AG09319 (cell line): ENCODE measurements at places on chromosomes 1 and 21.

DNA sequence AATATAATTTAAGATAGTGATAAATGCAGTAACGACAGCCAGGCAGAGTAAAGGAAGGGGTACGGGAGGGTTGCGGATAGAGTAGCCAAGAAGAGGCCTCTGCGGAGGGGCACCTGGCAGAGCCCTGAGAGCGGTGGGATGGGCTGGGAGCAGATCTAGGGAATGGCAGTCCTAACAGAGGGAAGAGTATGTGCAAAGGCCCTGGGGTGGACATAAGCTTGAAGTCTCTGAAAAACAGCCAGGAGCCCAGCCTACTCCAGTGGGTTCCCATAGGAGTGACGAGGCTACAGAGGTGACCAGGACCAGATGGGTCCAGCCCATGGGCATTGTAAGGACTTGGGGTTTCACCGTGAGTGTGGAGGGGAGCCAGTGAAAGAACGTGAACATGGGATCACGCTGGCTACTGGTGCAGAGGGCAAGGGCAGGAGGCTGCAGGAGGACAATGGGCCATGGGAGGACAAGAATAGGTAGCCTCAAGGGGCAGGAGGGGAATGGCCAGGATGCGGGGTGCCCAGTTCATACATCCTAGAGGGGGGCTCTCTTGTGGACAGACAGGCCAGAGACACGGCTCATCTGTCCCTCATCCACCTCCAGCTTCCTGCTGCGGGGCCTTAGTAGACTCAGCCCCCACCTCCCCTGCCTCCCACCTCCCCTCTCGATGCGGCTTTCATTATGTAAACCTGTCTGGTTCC, 185.7 kb upstream of the VAMP3 start:
- no peak for DNase-seq

DNA sequence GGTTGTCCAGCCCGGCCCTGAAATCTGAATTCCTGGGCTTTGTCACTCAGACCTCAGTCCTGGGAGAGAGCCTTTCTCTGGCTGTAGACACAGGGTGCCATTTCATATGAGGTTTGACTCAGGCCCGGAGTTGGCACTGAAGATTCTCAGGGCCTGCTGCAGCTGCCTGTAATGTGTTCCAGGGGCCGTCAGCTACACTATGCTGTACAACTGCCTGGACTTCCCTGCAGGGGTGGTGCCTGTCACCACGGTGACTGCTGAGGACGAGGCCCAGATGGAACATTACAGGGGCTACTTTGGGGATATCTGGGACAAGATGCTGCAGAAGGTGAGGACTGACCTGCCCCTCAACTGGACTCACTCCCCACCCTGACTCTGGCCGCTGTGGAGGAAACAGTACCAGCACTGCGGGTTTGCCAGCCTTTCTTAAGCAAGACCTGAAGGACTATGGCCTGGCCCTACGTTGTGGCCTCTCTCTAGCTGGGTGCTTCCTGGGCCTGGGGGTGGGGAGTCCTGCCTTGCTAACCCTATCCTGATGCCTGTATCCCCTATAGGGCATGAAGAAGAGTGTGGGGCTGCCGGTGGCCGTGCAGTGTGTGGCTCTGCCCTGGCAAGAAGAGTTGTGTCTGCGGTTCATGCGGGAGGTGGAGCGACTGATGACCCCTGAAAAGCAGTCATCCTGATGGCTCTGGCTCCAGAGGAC, 18.9 kb downstream of the FAAH start:
- DNase-seq: no peak

- DNase-seq: no peak
These were observed 26.1 kb downstream of the CACNA1S start for GRCh38 chr1:201085902-201086735.

GRCh38 chr1:64246294-64246917, 43.0 kb downstream of the UBE2U start:
- DNase-seq: no peak

GRCh38 chr1:187280031-187280430, 451.3 kb downstream of the PLA2G4A start:
- no peak for DNase-seq

GRCh38 chr1:230210326-230210980, 143.4 kb downstream of the GALNT2 start:
- no peak for DNase-seq

DNA sequence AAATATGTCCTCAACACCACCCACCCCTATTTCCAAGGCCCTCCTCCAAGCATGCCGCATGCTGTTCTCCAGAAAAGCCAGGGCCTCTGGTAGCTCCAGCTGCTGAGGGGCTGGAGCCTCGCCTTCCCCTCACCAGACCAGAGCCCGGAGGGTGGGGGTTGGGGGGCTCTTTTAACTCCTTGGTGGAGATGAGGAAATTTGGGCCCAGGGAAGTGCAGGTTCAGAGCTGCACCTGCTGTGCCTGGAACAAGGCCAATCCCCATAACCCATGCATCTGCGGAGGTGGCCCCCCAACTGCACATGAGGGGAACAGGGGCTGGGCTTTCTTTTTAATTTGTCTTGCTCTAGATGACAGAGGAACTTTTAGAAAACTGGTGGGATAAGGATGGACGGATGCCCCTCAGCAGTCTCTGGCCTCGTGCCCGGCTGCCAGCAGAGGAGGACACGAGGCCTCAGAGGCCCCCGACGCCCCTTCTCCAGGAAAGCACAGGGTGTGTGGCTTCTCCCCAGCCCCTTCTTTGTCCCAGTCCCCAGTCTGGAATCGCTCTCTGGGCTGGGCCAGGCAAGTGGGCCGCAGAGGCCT, 550 bp upstream of the SELENON start:
- DNase-seq: no peak

DNA sequence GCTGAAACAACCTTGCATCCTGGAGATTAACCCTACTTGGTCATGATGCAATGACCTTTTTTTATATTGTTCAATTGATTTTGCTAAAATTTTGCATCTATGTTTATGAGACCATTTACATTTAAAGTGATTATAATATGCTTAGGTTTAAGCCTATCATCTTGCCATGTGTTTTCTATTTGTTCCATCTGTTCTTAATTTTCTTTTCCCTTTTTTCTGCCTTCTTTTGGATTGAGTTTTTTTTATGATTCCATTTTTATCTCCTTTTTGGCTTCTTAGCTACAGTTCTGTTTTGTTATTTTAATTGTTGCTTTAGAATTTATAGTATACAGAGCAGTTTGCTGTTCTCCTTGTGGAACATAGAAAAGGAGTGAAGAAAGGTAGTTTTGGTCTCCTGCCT, 385.1 kb upstream of the USP24 start:
- no peak for DNase-seq

GRCh38 chr1:210347112-210347511, 18.4 kb downstream of the HHAT start:
- DNase-seq: no peak

DNA sequence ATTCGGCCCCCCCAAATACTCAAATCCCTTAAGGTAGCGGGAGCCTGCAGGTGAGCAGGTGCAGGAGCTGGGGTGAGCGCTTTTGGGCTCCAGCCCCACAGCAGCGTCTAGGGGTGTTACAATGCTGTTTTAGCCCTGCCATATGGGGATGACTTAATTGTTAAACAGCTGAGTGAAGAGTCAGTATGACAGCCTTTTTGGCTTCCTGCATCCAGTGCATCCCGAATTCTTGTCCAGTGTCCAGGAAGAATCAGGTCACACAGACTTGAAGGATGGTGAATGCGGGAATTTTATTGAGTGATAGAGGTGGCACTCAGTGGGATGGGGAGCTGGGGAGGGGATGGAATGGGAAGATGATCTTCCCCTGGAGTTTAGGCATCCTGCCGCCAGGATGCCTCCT, 30.4 kb upstream of the HHAT start:
- no peak for DNase-seq

GRCh38 chr21:43853851-43854772, 10.9 kb upstream of the AGPAT3 start:
- no peak for DNase-seq

GRCh38 chr1:67446893-67447292, 16.7 kb upstream of the SERBP1 start:
- DNase-seq: no peak

GRCh38 chr21:17429936-17430335, 82.9 kb upstream of the CXADR start:
- DNase-seq: no peak

- no peak for DNase-seq
These were observed 1685.4 kb downstream of the MRPL39 start for GRCh38 chr21:23921670-23922418.

DNA sequence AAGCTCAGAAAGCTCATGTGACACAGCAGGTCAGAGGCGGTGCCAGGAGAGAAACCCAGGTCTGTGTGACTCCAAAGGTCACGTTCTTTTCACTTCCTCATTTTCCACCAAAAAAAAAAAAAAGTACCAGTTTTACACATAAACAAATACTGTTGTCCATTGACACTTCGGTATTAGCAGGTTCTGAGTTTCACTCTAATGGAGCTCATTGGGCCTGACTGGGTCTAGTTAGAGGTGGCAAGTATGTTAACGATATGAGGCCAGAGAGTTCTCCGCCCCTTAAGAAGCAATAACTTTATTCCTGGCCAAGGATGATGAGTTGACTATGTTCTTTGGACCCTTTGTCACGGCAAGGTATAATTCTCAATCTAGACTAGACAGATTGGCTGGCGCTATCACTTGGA, 30.0 kb upstream of the SDE2 start:
- no peak for DNase-seq

DNA sequence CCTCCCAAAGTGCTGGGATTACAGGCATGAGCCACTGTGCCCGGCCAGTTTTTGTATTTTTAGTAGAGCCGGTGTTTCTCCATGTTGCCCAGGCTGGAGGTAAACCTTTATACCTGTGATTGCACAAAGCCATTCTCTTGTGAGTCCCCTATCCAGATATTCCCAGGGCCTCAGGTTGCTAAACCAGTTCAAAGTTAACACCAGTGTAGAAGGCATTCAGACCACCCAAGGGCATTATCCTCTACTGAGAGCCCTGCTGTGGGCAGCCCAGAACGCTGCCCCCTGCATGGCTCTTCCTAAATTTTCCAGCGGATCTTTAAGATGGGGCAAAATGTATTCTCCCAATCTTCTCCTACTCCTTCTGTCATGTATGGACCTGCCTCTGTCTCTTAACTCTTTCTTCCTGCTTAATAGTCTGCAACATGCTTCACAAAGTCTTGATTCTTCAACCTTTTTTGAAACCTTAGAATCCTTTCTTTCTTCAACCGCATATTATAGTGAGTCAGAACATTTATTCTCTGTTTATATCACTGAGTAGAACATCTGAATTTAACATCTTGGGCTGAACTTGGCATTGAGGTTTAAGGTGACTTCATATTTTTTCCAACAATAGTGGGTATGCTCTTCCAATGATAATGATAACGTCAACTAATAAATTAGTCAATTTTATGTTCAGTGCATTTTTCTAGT, 36.0 kb downstream of the UBE4B start:
- DNase-seq: no peak

DNA sequence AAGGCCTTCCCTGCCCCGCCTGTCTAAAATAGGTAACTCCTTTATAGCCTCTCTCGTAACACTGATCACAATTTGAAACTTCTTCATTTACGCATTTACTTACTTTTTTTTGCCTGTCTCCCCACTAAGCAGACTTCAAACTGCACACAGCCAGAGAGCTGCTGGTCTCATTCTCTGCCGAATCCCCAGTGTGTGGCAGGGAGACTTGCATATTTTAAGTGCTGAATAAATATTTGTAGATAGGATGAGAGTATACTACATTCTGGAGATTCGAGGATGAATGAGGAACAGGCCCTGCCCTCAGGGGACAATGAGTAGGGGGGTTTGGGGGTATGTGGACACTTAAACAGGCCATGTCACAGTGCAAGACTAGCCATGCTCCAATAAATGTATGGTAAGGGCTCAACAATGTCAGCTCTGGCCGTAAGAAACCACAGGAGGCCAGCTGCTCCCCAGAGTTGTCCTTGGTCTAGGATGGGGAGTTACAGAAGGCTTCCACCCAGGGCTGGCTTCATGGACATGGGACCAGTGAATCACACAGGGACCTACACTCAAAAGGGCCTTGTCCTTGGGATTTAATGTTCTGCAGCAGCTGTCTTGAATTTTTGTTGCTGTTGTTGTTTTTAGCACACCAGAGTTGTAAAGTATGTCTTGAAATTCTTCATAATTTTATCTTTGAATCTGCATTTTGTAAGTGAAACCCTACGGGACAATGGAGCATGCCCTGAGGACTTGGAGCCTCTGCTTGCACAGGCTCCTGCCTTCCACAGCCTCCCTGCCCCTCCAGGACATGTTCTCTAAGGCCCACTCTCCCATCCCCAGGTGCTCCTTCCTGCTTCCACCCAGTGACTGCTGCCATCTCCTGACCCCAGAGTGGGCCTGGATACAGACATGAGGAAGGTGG, 8.5 kb downstream of the DIO1 start:
- DNase-seq: no peak

GRCh38 chr21:42150474-42151085, 68.4 kb upstream of the ABCG1 start:
- DNase-seq: no peak

DNA sequence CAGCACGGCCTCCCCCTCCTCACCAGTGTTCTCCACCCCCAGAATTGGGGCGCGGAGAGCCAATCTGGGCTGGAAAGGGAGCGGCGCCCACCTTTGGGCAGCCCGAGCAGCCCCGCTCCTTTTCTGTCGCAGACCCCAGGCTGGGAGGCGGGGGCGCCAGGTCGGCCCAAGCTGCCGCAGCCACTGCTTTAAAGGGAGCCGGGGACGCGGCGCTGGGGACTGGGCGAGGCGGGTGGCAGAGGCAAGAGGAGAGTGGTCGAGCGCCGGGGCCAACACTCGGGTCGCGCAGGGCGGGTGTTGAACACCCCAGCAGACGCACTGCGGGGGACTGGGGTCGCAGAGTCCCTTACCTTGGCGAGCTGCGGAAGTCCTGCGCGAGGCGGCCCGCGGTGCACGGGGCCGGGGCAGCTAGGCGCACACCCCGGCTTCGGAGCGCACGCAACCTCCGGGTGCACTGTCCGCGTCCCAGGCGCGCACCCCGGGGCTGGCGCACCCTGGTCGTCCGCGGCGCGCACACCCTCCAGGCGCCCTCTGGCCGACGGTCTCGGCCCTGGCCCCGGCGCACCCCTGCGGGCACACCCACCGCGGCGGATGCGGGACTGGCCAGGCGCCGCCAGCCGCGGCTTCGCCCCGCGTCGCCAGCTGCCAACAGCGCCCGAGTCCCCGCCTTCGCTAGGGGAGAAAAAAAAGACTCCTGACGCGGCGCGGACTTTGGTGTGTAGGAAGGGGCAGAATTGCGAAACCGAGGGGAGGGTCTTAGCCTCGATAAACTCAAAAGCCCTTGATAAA, at the start of gene KANK4:
TSS of gene KANK4 (minus strand) at position 679 of the 789 bp plus-strand sequence. CDS start 37,870 bp downstream, outside the sequence.
- DNase-seq: no peak

DNA sequence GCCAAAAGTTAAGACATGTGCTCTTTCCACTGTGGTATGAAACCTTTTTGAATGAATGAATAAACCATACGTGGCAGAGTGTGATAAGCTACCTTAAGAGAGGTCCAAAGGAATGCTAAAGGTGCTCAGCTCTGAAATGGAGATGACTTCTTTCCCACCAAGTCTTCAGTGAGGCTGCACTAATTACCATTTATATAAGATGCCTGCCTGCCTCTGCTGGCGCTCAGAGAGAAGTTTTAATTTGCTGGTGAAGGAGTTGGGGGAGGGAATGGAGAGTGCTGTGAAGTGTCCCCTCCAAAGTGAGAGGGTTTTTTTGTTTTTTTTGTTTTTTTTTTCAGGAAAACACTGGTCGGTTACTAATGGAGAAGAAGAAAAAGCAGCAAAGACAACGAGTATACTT, 559.0 kb downstream of the OMA1 start:
- no peak for DNase-seq
